ENCODE measurements at places on chromosomes 1 and 21. TPM values are rescaled to one million over a fixed set of nuclear protein-coding genes. Genes with fewer than 3 reads are reported as not detected.

The CHRM3 gene
- total RNA-seq, result 11.6 TPM

The FAM177B gene
- total RNA-seq, result 8.5 TPM

The FMOD gene
- 49.3 TPM for total RNA-seq

The AMY1C gene
- not detected for total RNA-seq

The KCNJ15 gene
- total RNA-seq, result 0.17 TPM

The TSPEAR gene
- total RNA-seq, result not detected

The CYP4B1 gene
- total RNA-seq, result not detected

The FCRL1 gene
- not detected for total RNA-seq

The SPRR1A gene
- not detected for total RNA-seq

The FAM151A gene
- 2.8 TPM for total RNA-seq

The ALDH4A1 gene
- 13.0 TPM for total RNA-seq

The KRTAP10-8 gene
- total RNA-seq, result not detected

The KCNE2 gene
- total RNA-seq, result 1.1 TPM

The TP73 gene
- total RNA-seq, result 0.29 TPM

The OSBPL9 gene
- 59.6 TPM for total RNA-seq

The LBR gene
- total RNA-seq, result 147 TPM

The MACO1 gene
- total RNA-seq, result 28.2 TPM

The ELF3 gene
- 749 TPM for total RNA-seq

The HAO2 gene
- total RNA-seq, result not detected

The GDAP2 gene
- 31.9 TPM for total RNA-seq

Measured in colonic mucosa (tissue), 4 donors.